Activated naive CD4-positive, alpha-beta T cell treated with Interleukin-2 at 50 U/mL for 16 hours (primary cell): ENCODE measurements at places on chromosomes 16 and 17.

GRCh38 chr17:2064980-2065785 lies 10.3 kb downstream of the HIC1 start:
- peak; percentile 71 for DNase-seq

DNA sequence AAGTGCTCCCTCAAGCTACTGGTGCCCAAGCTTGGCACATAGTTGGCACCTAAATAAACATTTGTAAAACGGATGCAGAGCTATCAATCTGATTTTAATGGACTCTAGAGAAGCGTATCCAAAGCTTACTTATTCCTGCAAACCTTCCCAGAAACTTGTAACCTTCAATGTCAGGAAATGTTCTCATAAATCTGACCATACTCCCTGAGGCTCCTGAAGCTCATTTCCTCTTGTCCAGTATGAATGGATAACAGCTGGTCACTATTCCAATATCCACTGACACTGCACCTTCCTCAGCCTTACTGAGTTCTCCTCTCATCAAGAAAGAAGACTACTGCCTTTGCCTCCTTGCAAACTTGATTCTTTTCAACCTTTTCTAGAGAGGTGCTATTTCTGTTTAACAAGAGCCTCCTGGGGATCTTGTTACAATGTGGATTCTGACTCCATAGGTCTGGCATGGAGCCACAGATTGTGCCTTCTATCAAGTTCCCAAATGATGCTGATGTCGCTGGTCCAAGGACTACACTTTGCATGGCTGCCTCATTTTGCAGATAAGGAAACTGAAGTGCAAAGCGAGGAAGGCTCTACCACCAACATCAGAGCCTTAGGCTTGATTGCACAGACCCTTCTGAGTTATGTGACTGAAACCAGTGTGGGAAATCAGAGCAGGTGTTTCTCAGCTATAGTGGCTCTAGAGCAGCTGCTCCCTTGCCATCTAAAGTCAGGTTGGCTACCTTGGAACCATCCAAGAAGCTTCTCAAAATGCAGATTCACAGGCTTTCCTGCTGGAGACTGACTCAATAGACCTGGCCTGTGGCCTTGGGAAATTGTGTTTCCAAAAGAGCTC lies 377.8 kb downstream of the SOX9 start:
- no peak for DNase-seq

DNA sequence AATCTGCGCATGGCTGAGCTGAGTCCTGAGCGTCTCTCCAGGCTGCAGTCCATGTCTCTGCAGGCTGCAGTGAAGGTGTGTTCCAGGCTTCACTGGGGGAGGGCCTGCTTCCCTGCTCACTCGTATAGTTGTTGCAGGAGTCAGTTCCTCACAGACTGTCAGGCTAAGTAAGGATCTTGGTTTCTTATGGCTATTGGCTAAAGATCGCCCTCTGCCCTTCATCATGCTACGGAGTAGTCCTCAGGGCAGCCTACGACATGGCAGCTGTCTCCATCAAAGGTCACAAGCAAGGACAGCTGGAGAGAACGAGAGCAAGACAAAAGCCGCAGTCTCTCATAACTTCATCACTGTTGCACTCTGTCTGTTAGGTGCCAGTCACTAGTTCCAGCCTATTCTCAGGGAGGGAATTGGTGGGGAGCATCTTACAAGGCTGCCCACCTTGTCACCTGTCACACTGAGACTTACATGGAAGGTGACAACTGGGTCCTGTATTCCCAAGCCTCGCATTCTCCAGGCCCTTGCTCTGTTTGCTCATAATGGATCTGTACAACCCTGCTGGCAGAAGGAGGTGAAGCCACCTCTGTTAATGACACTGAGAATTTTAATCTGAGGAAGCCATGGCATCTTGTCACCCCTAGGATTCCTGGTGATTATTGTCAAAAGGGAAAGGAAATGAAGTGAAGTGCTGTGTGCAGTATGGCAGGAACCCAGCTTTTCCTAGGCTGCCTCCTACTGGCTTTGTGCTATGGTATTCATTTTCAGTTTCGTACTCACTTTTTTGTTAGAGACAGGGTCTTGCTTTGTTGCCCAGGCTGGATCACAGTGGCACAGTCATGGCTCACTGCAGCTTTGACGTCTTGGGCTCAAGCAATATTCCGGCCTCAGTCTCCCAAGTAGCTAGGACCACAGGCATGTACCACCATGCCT lies 43.4 kb downstream of the MFSD11 start:
- DNase-seq: no peak

- DNase-seq: no peak
Measured at GRCh38 chr16:55698946-55699345, 43.2 kb downstream of the SLC6A2 start.

DNA sequence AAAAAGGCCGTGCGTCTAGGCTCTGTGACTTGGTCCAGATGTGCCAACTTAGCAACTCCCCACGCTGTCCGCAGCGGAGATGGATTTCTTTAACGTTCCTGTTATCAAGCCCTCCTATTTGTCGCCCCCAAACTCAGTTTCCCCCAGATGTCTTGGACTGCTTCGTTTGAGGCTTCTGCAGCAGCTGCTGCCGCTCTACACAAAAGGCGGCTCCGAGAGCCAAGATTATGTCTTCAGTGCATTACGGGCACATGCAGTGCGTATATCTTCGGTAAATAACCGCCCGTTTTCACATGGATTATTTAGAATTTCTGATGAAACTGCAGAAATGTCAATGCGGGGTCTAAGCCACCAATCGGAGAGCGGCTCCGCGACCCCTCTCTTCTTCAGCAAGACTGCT lies 240.6 kb upstream of the ZFHX3 start:
- DNase-seq: no peak

- DNase-seq: peak; percentile 75
Measured at GRCh38 chr17:1275962-1276736, 3.3 kb upstream of the TRARG1 start.

DNA sequence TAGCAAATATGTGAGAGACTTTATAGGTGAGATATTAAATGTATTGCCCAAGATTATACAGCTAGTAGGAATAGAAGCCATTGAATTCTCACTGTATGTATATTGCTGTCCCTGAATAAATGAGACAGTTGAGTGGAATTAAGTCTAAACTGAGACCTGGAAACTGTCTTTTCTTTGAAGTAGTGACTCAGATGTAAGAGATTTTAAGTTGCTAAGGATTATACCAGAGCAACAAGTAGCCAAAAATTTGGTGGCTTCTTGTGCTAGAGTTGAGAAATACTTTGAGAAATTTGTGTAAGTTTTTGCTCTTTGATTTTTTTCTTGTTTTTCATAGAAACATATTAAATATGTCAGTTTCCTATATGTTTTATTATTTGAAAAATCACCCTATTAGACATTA lies 58.7 kb downstream of the TANC2 start:
- DNase-seq: no peak

- no peak for DNase-seq
Measured at GRCh38 chr16:47180073-47180472, 36.3 kb upstream of the NETO2 start.

DNA sequence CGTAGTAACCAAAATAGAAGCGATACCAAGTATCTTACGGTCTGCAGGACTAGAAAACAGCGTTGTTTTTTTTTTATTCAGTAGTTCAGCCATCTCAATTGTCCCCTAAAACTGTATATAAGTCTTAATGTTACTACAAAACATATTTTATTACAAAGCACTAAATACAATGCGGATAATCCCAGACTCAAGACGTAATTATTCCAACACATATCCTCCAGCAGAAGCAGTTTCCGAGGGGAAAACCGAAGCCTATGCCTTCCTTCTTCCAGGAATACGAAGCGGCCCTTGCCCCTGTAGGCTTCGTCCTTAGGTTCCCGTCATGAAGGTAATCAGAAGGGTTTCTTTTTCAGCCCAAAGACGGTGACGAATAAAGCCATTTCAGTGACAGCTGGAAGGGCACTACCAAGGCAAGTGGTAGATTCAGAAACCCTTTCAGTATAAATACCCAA lies 2.3 kb downstream of the TMEM107 start:
- no peak for DNase-seq

GRCh38 chr17:78383725-78384471 lies 5.4 kb downstream of the PGS1 start:
- DNase-seq: peak; percentile 71

- no peak for DNase-seq
Measured at GRCh38 chr17:33940769-33941370, 314.2 kb upstream of the CCL2 start.
